ENCODE measurements at places on chromosomes 7 and 10. TPM values are rescaled to one million over a fixed set of nuclear protein-coding genes. Genes with fewer than 3 reads are reported as not detected.

Gene NPFFR1
- polyA plus RNA-seq, result 0.31 TPM

GRCh38 chr10:127899766-127900387 lies 7.0 kb upstream of the PTPRE start:
- H3K27me3 ChIP-seq, result no peaks in the 10 kb centered on the region
- H3K4me1 ChIP-seq, result peaks cover 6% of the 10 kb centered on the region
- no peak for DNase-seq
- no peak overlapping the region for H3K4me3 ChIP-seq
- no peaks in the 10 kb centered on the region for H3K36me3 ChIP-seq
- no peak overlapping the region for H3K27ac ChIP-seq

GRCh38 chr7:139758388-139758787 lies 19.4 kb downstream of the HIPK2 start:
- peaks cover 12% of the 10 kb centered on the region for H3K4me1 ChIP-seq
- H3K27me3 ChIP-seq, result no peaks in the 10 kb centered on the region
- peaks cover 2% of the 10 kb centered on the region for H3K36me3 ChIP-seq
- H3K4me3 ChIP-seq, result no peak overlapping the region

- no peaks in the 10 kb centered on the region for H3K27me3 ChIP-seq
- no peaks in the 10 kb centered on the region for H3K36me3 ChIP-seq
- H3K4me1 ChIP-seq, result peaks cover 19% of the 10 kb centered on the region
- H3K4me3 ChIP-seq, result no peak overlapping the region
Observed at GRCh38 chr7:29255906-29256692, 61.5 kb downstream of the CHN2 start.

Gene FAM171A1
- 25.4 TPM for polyA plus RNA-seq

Gene PDE6C
- polyA plus RNA-seq, result 0.55 TPM

Gene GATA3
- polyA plus RNA-seq, result 0.84 TPM

- DNase-seq, result no peak
- H3K36me3 ChIP-seq, result peaks cover 13% of the 10 kb centered on the region
Observed at GRCh38 chr10:100996678-100997359, 2.8 kb upstream of the LZTS2 start.

Gene RTKN2
- polyA plus RNA-seq, result 5.7 TPM

DNA sequence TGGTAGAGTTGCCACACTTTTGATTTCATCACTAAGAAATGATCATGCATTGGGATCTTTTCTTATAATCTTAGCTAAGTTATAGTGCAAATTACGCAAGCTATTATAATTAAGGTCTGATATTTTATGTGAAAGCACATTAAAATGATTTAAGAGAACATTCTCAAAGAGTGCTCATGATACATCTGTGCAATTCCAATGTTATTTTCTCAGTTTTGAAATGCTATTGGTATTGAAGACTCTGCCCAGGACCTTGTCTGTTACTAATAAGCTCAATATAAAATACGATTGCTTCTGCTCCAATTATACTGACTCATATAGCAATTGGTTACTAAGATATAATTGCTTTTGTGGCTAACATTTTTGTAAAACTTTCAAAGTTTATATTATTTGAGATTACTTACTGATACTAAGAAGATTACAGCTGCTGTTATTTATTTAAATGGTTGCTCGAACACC lies 180.9 kb downstream of the ADAM12 start:
- DNase-seq, result no peak
- H3K27me3 ChIP-seq, result no peaks in the 10 kb centered on the region
- H3K27ac ChIP-seq, result no peak overlapping the region
- no peaks in the 10 kb centered on the region for H3K4me1 ChIP-seq

- H3K4me3 ChIP-seq, result no peak overlapping the region
- H3K27ac ChIP-seq, result no peak overlapping the region
- no peaks in the 10 kb centered on the region for H3K36me3 ChIP-seq
- no peaks in the 10 kb centered on the region for H3K27me3 ChIP-seq
- DNase-seq, result peak; percentile 17
Observed at GRCh38 chr7:118352867-118353453, 128.5 kb downstream of the ANKRD7 start.

- H3K4me3 ChIP-seq, result no peak overlapping the region
- H3K4me1 ChIP-seq, result peaks cover 10% of the 10 kb centered on the region
- DNase-seq, result no peak
- peaks cover 9% of the 10 kb centered on the region for H3K27me3 ChIP-seq
- H3K27ac ChIP-seq, result no peak overlapping the region
Observed at GRCh38 chr7:35969066-35969465, 168.2 kb downstream of the SEPTIN7 start.

GRCh38 chr10:93622942-93623341 lies 10.6 kb downstream of the PDE6C start:
- no peak for DNase-seq
- H3K27me3 ChIP-seq, result peaks cover 2% of the 10 kb centered on the region
- no peak overlapping the region for H3K27ac ChIP-seq
- no peaks in the 10 kb centered on the region for H3K4me1 ChIP-seq

Gene DENND2A
- 12.2 TPM for polyA plus RNA-seq

Gene ATRNL1
- polyA plus RNA-seq, result 2.6 TPM

- no peaks in the 10 kb centered on the region for H3K27me3 ChIP-seq
- peaks cover 5% of the 10 kb centered on the region for H3K36me3 ChIP-seq
- H3K27ac ChIP-seq, result no peak overlapping the region
Observed at GRCh38 chr7:51015581-51015980, 232.9 kb upstream of the GRB10 start.

Gene PTPRZ1
- 20.6 TPM for polyA plus RNA-seq

DNA sequence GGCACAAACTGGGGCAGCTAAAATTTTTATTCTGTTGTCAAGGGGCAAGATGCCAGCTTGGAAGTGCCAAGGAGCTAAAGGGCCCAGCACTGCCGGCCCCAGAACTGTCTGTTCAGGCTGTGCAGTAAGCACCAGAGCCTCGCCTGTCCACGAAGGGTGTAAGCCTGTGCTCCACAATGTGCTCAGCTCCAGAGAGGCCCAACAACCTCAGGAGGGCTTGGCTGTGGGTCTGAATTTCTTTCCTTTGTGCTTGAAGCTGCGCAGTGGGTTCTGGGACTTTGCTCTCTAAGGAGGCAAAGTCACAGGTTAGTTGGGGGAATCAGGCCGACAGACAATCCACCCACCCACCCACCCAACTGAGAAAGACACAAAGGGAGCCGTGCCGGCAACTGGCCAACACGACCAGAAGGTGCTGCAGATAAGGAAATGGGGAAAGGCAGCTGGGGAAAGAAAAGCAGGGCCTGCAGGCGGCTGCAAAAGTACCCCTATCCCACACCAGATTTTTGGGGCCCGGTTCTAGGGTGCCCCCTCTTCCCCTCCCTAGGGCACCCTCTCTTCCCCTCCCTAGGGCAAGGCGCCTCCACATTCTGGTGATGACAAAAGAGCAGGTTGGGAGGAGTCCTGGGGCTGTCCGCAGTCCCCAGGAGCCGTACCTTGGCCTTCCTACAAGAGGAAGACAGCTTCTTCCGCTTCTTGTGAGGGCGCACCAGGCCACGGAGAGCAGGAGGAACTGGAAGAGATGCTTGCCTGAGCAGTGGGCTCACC lies 7.7 kb downstream of the DDX56 start:
- H3K36me3 ChIP-seq, result peaks cover 67% of the 10 kb centered on the region
- DNase-seq, result no peak
- peaks cover 14% of the 10 kb centered on the region for H3K4me1 ChIP-seq
- H3K27me3 ChIP-seq, result no peaks in the 10 kb centered on the region
- H3K27ac ChIP-seq, result no peak overlapping the region

DNA sequence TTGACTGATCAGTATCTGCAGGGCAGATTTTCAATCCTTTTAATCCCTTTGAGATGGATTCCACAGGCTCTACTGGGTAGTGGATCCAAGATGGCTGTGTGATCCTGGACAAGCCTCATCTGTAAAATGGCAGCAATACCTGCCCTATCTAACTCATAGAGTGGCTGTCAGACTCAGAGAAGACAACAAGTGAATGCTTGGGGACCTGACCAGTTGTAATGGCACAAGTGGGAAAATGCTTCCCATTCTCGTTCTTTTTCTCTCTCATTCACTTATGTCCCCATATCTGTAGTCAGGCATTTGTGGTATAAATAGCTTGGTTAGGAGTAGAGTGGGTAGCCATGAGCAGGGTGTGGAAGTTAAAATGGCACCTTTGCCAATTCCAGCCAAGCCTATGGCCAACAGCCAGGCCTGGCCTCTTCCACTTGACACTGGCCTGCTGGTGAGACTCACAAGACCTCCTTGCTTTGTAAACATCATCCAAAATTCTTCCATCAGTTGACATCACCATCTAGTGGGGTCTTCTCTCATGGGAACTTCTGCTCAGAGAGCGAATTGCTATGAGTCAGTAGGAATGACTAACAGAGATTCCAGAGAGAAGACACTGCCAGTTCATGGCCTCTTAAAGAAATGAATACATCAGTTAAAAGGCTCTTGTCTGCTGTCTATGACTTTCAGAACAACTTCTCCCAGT lies 150.1 kb downstream of the PLPP4 start:
- H3K27ac ChIP-seq, result no peak overlapping the region
- no peak for DNase-seq
- H3K36me3 ChIP-seq, result no peaks in the 10 kb centered on the region
- H3K4me1 ChIP-seq, result no peaks in the 10 kb centered on the region
- H3K27me3 ChIP-seq, result no peaks in the 10 kb centered on the region
- no peak overlapping the region for H3K4me3 ChIP-seq

Gene STAMBPL1
- polyA plus RNA-seq, result 25.5 TPM

Gene ZNF488
- 2.2 TPM for polyA plus RNA-seq

DNA sequence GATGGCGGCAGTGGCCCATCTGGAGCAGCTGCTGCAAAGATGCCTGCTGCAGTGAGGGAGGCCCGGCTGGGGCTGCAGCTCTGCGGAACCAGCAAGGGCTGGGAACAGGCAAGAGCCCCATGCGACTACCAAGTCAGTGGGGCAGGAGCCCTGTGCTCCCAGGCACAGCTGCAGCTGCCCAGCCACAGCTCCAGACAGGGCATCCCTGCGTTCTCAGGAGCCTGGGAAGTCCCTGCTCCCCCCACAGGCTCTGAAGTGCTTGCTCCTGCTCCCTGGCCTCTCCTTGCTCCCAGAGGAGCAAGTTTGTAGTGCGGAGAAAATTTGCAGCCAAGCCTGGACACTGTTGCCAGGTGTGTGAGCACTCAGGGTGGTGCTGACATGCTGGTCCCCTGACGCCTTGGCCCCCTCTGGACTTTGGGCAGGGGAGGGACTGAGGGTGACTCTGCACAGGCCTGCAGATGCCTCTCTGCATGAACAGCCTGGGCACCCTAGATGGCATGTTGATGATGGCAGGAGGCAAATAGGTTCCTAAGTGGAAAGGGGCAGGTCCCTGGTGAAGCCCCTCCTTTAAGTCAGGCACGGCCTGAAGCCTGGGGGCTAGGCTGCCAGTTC lies 105.6 kb downstream of the LYZL1 start:
- H3K27me3 ChIP-seq, result no peaks in the 10 kb centered on the region
- H3K27ac ChIP-seq, result no peak overlapping the region
- no peak for DNase-seq
- no peaks in the 10 kb centered on the region for H3K4me1 ChIP-seq

DNA sequence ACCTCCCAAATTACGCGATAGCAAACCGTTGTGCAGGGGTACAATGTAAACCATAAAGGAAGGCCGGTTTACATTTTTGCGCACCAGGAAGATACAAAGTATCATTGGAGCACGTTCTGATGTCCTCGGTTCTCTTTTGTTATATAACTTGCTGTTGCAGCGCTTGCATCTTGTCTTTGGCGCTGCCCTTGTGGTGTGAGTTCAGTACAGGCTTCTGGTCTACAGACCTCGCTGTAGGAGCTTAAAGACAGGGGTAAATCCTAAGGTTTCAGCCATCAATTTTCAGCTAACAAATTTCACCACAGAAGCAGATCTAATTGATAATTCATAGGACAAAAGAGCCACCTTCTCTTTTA lies 1.5 kb upstream of the MKX start:
- H3K4me3 ChIP-seq, result no peak overlapping the region
- DNase-seq, result peak; percentile 13
- H3K4me1 ChIP-seq, result peaks cover 8% of the 10 kb centered on the region
- no peaks in the 10 kb centered on the region for H3K36me3 ChIP-seq
- peaks cover 76% of the 10 kb centered on the region for H3K27me3 ChIP-seq

DNA sequence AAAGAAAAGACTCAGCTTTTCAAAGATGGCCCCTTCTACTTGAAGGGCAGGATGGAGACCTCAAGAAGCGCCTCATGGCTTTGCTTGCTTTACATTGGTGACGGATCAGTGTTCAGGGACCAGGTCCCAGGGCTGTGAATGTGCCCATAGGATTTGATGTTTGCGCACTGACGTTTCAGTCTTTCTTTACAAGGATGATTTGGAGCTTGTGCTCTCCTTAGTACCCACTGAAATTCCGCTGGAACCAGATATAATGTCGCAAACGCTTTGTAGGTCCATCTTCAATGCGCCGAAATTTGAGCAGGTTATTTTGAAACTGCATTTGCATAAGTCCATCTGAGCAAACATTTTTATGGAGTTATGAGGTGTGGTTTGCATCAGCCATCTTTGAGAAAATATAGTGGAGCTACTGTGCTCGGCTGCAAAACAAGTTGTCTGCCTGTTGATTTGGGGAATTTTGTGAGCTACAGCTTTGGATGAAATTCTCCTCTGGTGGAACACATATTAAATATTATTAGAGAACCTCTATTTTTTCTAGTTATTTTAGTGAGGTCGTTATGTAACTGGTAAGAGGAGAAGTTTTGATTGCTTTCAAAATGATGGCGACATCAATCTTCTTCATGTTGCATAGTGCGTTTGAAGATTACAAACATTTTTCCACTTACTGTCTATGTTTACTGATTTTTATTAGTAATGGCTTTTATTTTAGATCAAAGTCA lies 2.4 kb downstream of the RBM20 start:
- peaks cover 10% of the 10 kb centered on the region for H3K4me1 ChIP-seq
- DNase-seq, result no peak
- no peak overlapping the region for H3K27ac ChIP-seq
- H3K36me3 ChIP-seq, result no peaks in the 10 kb centered on the region
- peaks cover 63% of the 10 kb centered on the region for H3K27me3 ChIP-seq
- H3K4me3 ChIP-seq, result no peak overlapping the region

- no peaks in the 10 kb centered on the region for H3K27me3 ChIP-seq
- no peaks in the 10 kb centered on the region for H3K36me3 ChIP-seq
- no peak for DNase-seq
- no peak overlapping the region for H3K27ac ChIP-seq
- no peak overlapping the region for H3K4me3 ChIP-seq
Observed at GRCh38 chr10:124185084-124185483, 91.7 kb upstream of the CHST15 start.

- H3K4me1 ChIP-seq, result peaks cover 22% of the 10 kb centered on the region
- DNase-seq, result no peak
- no peak overlapping the region for H3K4me3 ChIP-seq
- peak overlapping the region; percentile 1 for H3K27ac ChIP-seq
Observed at GRCh38 chr7:2109936-2110609, 122.7 kb downstream of the MAD1L1 start.

DNA sequence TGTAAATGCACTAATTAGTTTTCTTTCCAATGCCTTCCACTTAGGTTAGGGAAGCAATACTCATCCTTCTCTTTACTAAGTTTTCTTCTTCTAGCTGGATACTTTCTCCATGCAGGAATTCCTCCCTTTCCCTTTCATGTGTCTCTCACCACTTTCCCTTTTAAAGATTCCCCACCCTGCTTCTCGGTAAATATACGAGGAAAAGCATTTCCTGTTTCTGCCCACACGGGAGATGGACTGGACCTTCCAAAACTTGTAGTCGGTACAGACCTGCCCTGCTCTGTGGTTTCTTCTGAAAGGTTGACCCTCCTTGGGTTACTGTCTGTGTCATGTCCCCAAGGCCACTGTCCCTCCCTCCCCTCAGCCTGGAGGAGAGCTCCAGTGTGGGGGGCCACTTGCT lies 58.9 kb upstream of the LYZL2 start:
- H3K4me1 ChIP-seq, result no peaks in the 10 kb centered on the region
- H3K27ac ChIP-seq, result no peak overlapping the region
- DNase-seq, result no peak
- peaks cover 4% of the 10 kb centered on the region for H3K27me3 ChIP-seq
- no peak overlapping the region for H3K4me3 ChIP-seq

Data from large intestine (tissue), 12 donors.